Activated effector memory CD4-positive, alpha-beta T cell treated with Interleukin-2 at 50 U/mL for 16 hours (primary cell): ENCODE measurements at places on chromosomes 16 and 17.

DNA sequence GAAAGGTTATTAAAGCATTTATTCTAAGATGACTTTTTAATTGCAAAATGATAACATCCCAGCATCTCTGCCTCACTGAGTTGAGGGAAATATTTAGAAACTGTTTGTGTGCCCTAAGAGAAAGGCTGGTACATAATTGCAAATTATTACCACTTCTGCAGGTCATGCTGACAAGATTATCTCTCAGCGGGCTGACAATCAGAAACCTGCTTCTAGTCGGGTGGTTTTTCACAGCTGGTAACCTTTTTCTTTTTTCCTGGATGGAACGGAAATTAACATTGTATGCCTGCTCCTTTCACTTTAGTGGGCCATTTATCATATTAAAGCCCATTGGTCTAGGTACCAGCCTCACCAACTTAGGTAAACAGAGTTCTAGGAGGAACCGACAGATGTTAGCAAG lies 17.0 kb upstream of the NUDT7 start:
- DNase-seq, result no peak

DNA sequence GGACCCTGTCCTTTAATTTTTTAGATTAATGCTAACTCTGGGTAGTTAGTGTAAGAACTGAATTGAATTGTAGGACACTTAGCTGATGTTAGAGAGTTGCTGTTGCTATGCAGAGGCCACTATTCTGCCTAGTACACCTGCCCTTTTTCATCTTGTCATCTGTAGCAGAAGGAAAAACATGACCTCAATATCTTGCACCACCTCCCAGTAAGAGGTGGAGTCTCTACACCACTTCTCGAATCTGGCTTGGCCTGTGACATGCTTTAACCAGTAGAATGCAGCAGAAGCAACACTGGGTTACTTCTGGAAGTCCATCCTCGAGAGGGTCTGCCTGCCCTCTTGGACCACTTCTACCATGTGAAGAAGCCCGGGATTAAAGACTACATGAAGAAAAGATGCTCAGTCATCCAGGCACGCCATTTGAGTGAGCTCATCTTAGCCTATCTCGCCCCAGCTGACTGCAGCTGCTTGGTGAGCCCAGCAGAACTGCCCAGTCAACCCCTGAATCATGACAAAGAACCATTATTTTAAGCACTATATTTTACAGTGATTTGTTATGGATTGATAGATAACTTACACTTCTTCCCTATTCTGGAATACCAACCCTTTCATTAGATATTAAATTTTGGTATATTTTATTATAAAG lies 153.5 kb downstream of the MYO1D start:
- no peak for DNase-seq

DNA sequence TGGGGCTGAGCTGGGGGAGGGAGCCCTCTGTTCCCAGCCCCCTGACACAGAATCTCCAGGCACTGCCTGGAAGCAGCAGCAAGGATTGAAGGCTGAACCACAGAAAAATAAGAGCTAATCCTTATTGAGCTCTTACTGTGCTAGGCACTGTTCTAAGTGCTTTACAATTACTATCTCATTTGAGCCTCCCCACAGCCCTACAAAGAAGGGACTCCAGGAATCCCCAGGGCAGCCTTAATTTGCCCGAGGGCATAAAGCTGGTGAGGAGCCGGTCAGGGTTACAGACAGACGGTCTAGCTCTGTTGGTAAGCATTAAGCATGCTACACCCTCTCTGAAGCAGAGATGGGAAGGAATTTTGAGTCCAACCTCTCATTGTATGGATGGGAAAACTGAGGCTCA lies 7.0 kb downstream of the SAMD14 start:
- no peak for DNase-seq

GRCh38 chr17:78735832-78736525 lies 46.1 kb downstream of the CYTH1 start:
- no peak for DNase-seq

DNA sequence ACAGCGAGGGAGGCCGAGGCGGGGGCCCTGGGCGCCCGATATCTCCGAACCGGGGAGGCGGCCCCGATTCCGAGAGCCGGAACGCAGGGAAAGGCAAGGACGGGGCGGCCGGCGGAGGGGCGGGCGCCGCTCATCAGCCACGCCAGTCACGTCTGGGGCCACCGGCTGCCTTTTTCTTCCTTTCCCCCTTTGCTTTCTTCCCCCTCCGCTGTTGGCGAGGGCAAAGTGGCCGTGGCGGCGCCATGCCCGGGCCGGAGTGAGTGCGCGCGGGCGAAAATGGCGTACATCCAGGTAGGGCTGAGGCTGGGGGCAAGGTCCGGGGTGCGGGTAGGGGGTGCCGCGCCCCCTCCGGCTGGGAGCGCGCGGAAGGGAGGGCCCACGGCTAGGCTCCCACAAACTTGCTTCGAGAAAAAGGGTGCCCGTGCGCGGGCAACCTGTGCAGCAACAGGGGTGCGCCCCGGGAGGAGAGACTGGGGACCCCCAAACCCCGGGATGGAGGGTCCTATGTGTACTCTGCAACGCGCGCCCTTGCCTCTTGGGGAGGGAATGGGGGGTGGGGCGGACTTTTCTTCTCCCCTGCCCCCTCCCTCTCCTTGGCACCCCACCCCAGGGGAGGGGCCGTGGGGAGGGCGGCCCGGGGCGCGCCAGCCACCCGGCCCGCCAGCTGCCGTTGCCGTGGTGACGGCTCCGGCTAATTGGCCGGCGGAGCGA lies 486 bp downstream of the SYT17 start:
- DNase-seq, result no peak

DNA sequence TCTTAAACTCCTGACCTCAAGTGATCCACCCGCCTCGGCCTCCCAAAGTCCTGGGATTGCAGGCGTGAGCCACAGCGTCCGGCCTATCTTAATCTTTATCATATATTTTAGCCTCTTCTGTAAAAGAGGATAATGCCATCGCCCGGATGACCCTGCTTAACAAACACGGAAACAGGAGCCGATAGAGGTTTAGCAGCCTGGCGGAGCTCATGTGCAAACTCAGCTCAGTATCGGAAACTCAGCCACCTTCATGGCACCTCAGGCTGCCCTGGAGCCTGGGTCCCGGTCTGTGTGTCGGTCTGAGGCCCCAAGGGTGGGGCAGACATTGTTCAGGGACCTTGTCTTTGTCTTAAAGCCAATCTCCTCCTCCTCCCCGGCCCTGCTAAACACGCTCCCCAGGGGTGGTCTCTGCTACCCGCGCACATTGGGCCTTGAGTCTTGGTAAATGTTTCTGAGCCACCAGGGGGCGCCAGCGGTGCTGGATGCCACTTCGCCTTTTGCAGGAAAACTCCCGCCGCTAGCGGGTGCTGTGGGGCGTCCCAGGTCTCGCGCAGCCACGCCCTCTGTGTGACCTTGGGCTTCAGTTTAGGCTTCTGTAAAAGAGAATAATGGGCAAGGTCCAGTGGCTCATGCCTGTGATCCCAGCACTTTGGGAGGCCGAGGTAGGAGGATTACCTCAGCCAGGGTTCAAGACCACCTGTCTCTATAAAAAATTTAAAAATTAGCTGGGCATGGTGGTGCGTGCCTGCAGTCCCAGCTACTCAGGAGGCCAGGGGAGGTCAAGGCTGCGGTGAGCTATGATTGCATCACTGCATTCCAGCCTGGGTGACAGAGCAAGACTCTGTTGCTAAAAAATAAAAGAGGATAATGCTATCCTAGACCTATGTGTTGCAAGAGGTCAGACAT lies 2.7 kb downstream of the CETP start:
- DNase-seq, result peak; percentile 91

GRCh38 chr17:8832711-8833352 lies 33.7 kb upstream of the MFSD6L start:
- no peak for DNase-seq

GRCh38 chr16:14284930-14285512 lies 213.9 kb downstream of the MRTFB start:
- DNase-seq, result no peak

GRCh38 chr16:3458852-3459361 lies 15.4 kb downstream of the NAA60 start:
- no peak for DNase-seq

DNA sequence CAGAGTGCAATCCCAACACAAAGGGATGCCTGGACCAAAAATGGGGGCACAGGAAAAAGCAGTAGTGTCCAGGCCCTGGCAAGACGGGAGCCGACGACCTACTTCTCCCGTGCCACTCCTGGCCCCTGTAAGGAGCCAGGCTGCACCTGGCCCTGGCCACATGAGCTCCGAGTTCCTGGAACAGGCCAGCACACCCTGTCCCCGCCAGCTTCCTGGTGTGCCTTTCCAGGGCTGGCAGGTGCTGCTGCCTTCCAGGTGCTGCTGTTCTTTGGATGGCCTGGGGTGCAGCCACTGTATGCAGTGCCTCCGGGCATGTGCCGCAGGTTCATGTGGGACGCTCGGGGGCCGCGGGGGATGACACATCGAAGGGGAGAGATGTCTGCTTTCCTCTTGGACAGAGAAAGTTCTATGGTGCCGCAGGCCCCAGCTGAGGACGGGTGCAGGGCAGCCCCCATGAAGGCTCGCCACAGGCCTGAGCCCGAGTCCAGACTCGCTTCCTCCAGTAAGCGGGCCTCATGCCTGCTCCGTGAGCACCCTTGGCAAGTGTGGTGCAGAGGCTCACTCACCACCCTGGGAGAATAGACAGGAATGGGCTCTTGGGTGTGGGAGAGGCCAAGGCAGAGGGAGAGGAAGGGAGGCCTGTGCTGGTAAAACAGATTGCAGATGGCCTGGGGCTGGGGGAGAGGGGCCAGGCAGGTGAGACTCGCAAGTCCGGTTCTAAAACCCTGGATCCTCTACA lies 54.7 kb upstream of the FASN start:
- DNase-seq, result no peak

GRCh38 chr17:81143200-81143527 lies 22.1 kb upstream of the PVALEF start:
- no peak for DNase-seq

GRCh38 chr17:10265100-10265810 lies 66.8 kb upstream of the GAS7 start:
- DNase-seq, result no peak

GRCh38 chr17:81930142-81931125 lies 2.9 kb upstream of the MAFG start:
- no peak for DNase-seq

GRCh38 chr17:78019367-78019975 lies 61.0 kb downstream of the TNRC6C start:
- DNase-seq, result no peak

- no peak for DNase-seq
Measured at GRCh38 chr16:73483076-73483791, 435.3 kb upstream of the ZFHX3 start.

DNA sequence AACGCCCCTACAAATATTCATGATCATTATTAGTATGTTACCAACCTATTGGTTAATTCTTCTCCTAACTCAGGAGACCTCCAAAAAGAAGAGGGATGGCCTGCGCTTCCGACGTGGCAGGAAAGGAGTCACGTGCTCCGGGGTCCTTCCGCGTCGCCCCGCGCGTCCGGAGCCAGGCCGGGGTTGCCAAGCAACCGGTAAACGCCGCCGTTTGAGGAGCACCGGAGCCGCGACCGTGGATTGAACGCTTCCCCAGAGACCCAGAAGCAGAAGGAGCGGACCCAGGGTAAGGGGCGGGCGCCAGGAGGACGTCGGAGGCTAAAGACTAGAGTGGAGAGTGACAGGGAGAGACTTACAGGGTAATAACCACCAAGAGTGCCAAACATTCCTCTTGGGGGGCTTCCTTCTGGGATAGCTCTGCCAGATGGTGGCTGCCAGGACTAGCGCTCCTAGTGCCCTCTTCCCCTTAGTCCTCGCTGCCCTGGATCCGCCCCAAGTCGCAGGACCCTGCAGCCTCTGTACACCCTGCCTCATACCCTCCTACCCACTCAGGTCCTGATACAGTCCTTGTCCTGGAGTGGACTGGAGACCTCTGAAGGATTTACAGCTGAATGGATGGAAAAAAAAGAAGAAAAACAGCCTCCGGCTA lies at the start of gene DNAI2:
Gene DNAI2, plus strand, starts transcription at position 175 of the 649 bp plus-strand sequence. CDS start 7,584 bp downstream, outside the sequence.
- no peak for DNase-seq

GRCh38 chr16:35706901-35707300 lies 2247.5 kb downstream of the TP53TG3F start:
- no peak for DNase-seq

DNA sequence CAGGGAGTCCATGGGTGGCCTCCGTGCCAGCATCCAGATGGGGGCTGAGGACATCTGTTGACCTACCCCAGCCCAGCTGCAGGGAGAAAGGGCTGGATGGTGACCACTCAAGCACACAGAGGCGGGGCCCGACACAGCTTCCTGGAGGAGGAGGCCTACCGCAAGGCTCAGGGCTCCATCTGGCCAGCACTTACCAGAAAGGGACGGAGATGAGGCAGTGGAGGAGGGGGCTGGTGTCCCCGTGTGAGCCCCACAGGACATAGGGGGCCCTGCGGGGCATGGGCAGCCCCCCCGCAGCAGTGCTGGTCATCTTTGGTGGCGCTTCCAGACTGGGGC lies 147.5 kb upstream of the CIBAR2 start:
- DNase-seq, result no peak

DNA sequence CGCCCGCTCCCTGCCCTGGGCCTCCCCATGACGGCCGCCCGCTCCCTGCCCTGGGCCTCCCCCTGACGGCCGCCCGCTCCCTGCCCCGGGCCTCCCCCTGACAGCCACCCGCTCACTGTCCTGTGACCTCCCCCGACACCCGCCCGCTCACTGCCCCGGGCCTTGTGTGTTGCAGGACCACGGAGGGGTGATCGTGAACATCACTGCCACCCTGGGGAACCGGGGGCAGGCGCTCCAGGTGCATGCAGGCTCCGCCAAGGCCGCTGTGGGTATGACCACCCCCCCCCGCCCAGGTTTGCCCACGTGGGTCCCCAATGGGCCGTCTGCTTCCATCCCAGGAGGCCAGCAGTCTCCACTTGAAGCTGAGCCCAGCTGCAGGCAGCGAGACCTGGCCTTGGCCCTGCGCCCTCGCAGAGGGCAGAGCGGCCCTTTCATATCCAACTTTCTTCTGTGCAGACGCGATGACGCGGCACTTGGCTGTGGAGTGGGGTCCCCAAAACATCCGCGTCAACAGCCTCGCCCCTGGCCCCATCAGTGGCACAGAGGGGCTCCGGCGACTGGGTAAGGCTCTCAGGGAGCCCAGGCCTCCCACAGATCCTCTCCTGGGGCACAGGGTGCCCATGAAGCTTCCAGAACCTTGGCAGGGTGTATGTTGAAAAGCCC lies 9.0 kb downstream of the DECR2 start:
- no peak for DNase-seq

DNA sequence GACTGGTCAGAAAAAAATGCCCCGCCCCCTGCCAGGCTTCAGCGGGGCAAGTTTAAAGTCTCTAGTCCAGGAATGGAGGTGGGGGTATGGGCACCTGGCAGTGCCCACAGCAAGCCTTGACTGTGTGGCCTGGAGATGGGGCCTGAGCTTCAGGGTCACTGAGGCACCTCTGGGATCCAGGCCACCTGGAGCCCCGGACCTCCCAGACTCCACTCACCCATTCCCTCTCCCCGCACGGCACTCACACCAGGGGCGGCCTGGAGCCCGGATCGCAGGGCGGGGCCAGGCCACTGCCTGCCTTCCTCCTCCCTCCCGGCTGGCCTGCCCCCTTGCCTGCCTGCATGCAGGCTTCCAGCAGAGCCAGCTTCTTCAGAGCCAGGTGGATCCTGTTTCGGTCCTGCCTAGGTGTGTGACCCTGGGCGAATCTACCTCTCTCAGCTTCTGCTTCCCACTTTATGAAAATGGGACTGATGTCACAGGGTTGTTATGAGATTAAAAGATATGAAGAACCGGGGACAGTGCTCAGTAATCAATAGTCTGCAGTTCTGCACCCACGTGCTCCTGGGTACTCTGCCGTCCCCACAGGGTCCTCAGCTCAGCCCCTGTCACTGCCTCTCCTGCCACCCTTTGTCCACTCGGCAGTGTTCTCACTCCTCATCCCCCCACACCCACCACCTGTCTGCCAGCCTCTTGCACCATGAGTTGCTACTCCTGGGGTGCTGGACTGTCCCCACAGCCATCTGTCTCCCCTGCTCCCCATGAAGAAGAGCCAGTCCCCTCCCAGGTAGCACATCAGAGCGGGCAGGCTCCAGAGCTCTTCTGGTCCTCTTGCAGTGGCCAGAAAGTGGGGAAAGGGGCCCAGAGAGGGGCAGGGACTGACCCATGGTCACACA lies 1.2 kb upstream of the TCAP start:
- no peak for DNase-seq
